Effector CD4-positive, alpha-beta T cell (primary cell): ENCODE measurements at places on chromosomes 3 and 15.

DNA sequence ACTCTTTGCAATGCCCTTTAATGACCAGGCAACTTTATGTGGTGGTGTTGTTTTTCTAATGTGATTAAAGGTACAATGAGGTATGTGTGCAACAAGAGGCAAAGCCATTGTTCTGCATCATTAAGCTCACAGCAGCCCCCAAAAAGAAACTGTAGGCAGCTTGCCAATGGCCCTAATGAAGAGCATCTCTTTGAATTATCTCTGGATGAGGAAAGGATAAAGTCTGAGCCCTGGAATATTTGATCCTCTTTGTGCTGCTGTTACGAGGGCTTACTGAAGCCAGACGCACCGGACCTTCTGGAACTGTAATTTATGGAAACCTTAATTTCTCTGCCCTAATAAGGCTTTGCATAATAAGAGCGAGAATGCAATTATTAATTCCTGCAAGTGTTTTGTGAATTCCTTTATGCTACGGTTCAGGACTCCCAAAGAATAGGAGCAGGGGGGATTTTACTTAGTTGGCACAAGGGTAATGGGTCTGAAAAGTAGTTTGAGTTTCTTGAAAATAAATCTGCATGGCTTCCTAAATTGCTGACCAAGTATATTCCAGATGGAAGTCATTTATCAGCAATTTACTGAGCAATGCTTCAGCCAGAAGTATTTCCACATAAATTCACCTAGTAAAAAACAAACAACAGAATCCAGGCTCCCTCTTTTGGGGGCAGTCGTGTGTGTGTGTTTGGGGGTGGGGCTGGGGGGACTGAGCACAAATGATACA, 193.4 kb downstream of the PDZRN3 start:
- no peak for DNase-seq

DNA sequence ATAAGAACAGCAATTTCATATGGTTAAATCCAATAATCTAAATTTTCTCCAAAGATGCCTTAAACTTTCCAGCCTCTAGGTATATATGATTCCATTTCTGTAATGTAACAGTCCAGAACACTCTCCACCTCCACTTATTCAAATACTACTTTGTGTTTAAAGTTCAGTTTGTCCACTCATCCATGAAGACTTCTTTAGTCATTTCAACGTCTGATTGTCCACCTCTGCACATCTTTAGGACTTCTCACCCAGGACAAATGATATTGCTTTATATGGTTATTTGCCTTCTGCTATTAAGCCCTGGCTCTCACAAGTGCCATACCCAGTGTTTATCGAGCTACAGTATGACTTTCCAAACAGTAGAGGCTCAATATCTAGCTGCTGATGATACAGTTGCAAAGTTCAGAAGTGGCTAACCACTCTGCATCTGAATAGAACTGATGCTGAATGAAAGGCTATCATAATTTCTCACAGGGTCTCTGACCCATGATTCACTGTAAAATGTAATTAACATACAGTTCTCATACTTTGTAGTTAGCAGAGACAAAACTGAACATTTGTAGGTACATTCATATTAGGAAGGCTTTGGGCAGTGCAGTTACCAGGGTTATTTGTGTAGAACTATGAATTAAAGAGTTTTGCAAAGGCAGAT, 93.7 kb upstream of the MBNL1 start:
- DNase-seq: no peak

GRCh38 chr15:84888639-84889038, 4.2 kb downstream of the SLC28A1 start:
- DNase-seq: no peak

DNA sequence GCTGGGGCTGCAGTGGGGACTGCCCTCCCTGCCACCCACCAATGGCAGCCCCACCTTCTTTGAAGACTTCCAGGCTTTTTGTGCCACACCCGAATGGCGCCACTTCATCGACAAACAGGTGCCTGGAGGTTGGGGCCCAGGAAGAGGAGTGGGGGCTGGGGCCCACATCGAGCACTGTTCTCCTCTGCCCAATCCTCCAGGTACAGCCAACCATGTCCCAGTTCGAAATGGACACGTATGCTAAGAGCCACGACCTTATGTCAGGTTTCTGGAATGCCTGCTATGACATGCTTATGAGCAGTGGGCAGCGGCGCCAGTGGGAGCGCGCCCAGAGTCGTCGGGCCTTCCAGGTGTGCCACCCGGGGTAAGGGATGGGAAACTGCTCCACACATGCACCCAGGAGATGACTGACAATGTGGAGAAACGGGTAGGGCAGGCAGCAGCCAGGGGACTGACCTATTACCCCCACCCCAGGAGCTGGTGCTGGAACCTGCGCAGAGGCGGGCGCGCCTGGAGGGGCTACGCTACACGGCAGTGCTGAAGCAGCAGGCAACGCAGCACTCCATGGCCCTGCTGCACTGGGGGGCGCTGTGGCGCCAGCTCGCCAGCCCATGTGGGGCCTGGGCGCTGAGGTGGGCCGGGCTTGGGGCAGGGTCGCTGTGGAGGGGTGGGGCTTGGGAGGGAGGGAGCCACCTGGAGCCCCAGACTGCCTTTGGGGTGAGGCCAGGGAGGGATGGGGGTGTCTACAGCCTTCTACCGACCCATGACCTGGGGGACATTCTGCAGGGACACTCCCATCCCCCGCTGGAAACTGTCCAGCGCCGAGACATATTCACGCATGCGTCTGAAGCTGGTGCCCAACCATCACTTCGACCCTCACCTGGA, 22.9 kb downstream of the NBEAL2 start:
- DNase-seq: no peak

GRCh38 chr3:11661052-11661656, 17.4 kb upstream of the VGLL4 start:
- no peak for DNase-seq

DNA sequence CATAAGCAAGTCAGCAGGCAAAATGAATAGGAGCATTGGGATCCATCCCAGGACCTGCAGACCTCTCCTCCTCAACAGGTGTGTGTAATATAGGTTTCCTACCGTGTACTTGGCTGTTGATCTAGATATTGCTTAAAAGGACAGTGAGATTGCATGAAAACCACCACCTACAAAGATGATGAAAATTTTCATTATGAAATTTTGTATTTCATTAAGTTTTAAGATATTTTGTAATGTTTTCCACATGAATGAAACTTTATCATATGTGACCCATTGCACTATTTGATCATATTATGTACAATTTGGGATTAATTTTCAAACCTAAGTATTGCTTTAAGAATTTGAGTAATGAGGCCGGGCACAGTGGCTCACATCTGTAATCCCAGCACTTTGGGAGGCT, 94.3 kb upstream of the TRPM1 start:
- DNase-seq: no peak

GRCh38 chr15:44698641-44699040, 12.5 kb downstream of the PATL2 start:
- no peak for DNase-seq

GRCh38 chr3:17535274-17535673, 207.2 kb downstream of the TBC1D5 start:
- DNase-seq: no peak

- DNase-seq: peak; percentile 78
Measured at GRCh38 chr3:141498598-141499223, 11.9 kb downstream of the RASA2 start.

- DNase-seq: no peak
Measured at GRCh38 chr3:52089691-52090090, 33.3 kb upstream of the DUSP7 start.

- DNase-seq: no peak
Measured at GRCh38 chr3:10187290-10187876, 22.7 kb downstream of the IRAK2 start.

DNA sequence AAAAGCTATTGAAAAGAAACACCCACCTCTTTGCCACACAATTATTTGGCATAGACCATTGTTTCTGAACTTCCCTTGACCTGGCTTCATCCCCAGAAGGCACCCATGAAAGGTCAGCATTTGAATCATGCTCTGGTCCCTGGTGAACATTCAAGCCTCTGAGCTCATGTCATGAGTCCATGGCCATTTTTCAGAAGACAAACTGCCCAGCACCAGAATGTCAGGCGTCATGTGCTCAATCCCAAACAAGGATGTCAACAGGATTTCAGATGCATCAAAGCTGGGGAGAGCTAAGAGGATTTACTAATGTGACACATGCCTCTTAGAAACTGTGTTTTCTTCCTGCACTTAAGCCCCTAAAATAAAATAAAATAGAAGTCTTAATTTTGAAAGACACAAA, 41.3 kb downstream of the TMED3 start:
- DNase-seq: no peak

DNA sequence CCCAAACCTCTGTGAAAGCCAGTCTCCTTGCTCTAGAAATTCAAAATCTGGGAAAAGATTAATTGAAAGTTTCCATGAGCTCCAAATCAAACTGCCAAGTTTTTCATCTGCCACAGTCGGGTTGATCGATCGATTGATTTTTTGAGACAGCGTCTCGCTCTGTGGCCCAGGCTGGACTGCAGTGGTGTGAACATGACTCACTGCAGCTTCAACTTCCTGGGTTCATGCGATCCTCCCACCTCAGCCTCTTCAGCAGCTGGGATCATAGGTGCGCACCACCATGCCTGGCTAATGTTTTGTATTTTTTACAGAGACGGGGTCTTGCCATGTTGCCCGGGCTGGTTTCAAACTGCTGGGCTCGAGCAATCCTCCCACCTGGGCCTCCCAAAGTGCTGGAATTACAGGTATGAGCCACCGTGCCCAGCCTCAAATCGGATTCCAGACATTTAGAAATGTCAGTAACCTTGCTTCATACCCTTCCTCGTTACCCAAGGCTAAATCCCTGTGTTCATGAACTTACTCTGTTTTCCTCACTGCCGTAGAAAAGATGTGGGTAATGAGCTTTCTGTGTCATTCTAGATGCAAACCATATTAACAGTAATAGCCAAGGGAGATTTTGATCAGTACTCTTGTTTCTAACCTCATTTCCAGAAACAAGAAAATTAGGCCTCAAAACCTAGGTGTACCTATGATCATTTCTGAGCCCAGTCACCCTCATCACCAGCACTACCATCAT, 105.9 kb upstream of the AKAP13 start:
- DNase-seq: no peak

DNA sequence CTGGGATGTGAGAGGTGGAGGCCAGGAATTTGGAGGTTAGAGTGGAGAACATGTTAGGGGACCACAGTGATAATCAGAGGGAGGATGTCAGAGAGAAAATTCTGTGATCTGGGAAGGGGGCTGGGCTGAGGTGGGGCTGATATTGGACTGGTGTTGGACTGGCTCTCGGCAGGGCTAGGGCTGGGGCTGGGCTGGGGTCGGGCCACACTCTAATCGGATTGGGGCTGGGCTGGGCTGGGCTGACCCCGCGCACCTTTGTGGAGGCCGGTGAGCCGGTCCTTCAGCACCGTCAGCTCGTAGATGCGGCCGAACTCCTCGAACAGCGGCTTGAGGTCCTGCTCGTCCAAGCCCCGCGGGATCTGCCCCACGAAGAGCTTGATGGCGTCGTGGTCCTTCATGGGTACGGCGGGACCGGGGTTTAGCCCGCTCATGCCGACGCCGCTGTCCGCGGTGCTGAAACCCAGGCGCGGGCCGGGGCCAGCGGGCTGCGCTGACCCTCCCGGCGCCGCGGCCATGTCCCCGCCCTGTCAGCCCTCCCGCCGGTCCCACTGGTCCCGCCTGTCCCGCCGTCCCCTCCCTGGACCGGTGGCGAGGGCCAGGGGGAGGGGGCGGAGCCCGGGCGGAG, 485 bp downstream of the CELF6 start:
- peak; percentile 25 for DNase-seq

DNA sequence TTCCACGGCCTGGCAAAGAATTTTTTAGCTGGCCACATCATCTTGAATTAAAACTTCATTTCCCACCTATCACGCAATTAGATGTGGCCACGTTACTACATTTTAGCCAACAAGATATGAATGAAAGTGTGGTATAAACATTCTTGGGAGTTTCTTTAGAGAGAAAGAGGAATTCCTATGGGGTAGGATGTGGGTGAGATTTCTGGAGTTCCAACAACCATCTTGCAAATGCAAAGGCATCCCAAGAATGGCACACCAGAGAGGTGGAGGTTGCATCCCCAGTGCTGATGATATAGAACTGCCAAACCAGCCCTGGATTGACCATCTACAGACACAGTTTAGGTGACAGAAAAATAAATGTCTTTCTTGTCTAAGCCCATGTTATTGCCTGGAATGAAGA, 66.3 kb upstream of the AKAP13 start:
- no peak for DNase-seq

DNA sequence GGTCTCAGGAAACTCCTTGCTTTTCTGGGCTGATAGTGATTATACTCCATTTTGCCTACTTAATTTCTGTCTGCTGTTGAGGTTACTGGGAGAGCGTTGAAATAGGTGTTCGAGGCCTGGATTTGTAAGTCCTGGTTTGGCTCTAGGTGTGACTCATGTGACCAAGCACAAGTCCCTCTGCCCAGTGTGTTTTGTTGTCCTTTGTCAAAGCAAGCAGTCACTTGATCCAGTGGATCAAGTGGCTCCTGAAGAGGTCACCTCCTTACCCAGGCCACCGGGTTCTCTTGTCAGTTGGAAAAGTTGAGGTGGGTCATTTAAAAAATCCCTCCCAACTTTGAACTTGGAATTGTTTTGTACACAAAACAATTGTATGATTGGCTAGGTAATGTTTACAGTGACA, 70.0 kb downstream of the LPP start:
- DNase-seq: no peak

DNA sequence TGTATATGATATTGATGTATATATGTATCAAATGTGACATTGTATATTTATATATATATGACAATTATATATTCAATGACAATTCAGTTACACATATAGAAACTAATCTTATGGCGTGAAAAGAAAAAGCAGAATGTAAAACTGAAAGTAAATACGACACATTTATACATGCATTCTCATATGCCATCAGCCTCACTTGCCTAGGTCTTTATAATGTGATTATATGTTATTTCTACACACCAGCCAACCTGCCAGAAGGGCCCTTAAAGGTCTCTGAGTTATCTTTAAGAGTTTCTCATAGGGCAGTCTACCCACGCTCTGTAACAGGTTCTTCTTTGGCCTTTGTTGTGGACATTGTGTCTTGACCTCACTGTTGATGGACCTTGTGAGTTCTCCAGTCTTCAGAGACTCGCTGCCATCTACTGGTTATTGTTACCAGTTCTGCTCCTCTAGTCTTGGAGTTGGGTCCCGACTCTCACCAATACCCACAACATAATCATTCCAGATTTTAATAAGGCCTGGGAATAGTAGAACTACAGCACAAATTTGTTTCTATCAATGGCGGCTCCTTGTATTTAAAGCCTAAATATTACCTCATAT, 371.5 kb upstream of the GOLIM4 start:
- no peak for DNase-seq

GRCh38 chr3:49924683-49925082, 4.9 kb downstream of the MON1A start:
- no peak for DNase-seq

GRCh38 chr3:81788610-81789009, 27.2 kb upstream of the GBE1 start:
- DNase-seq: no peak

GRCh38 chr3:49009396-49009795, 2.2 kb downstream of the WDR6 start:
- no peak for DNase-seq

DNA sequence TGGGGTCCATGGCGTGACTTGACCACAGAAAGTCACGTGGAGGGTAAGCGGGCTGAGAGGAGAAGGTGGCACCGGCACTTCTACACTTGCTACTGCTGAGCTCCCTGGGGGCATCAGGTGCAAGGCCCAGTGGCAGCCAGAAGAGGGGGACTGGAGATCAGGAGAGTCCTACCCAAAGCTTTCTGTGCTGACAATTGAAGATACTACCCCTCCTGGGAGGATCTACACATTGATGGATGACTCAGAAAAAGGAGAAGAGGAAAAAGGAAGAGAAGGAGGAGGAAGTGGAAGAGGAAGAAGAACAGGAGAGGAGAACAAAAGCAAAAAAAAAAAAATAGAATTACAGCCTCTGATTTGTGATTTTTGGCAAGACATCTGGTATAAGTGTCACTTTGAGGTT, 41.2 kb downstream of the MYO5C start:
- DNase-seq: no peak
